ENCODE measurements at places on chromosomes 13 and 19.

DNA sequence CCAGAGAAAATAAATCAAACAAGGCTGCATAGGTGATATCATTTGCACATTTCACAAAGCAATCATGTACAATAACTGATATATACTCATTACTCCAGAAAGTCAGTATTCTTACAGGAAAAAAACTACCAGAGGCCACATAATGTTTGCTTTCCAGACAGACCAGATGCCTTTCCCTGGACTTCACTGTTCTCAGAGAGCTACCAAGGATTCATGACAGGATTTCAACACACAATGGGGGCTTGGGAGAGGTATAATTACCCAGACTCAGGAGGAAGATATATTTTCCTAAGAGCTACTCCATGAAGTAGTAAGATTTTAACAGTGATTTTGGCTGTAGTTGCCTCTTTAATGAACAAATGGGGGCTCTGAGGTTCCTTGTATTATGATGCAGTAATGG, 110.0 kb downstream of the FOXO1 start:
- no peak for DNase-seq

DNA sequence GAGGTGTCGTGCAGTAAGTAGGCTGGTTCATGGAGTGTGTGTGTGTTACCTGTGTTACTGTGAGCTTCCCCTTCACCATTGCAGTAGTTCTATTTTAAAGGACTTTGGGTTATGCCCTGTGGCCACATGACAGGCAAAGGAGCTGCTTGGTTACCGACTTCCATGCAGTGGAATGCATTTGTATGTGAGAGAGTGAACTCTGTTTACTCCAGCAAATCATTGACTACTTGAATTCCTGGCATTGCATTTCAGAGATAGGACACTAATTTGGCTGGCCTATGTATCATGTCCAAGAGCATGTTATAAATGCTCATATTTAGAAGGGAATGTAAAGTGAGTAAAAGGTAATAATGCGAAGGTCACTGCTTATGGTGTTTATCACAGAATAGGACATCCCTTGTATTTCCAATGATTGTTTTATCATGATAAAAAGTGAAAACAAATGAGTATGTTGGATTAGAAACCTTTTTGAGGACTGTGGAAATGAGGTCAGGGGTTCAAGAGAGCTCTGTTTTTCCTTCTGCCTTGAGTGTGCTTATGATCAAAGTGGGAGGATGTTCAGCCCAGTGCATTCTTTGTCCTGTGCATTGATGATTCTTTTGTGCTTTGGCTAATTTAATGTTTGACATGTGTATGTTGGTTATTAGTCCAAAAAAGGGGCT, 156.5 kb downstream of the LMO7 start:
- DNase-seq = no peak

GRCh38 chr13:46053162-46054012, 841 bp upstream of the ZC3H13 start:
- DNase-seq = no peak

GRCh38 chr19:13010038-13010991, 15.0 kb downstream of the NFIX start:
- no peak for DNase-seq

DNA sequence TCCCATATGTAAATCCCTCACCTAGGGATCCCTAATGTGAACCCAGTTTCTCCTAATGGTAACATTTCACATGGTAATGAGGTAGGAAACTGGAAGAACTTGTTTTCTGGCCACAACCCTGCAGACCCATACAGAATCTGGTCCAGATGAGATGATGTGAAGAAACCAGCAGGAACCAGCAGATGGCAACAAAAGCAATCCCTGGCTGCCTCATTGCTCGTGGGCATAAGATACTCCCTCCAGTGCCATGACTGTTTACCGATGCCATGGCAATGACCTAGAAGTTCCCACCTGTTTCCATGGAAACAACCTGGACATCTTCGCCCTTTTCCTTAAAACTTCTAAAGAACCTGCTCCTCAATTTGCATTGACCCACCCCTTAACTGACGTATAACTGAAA, 1.4 kb upstream of the CD209 start:
- DNase-seq = no peak

DNA sequence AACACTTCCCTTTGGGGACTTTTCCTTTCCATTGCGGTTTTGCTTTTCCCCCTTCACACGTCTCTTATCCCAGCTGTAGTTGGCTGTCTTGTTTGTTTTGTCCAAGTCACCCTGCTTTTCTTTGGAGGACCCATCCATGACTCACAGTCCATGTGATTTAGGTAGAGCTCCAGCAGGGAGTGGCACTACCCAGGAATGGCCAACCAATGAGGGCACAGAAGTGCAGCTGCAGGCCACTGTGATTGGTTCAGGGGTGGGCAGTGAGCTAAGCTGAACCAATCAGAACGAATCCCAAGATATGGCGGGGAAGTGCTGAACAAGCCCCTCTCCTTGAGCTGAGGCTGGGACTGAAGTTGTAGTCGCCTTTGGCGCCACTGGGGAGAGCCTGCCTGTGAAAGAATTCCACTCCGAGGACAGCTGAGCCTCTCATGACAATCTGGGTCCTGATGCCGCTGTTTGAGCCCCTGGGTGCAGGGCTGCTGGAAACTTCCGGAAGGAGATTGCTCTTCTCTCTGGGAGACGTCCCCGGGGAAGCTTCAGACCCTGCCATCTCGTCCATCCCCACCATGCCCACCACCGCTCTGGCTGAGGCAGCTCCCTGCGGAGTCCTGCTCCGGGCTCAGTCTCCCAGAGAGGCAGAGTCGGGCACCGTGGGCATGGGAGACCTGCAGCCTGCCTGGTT, 62.9 kb upstream of the URI1 start:
- DNase-seq = peak; percentile 17

GRCh38 chr13:89966524-89966923, 1381.0 kb upstream of the MIR17HG start:
- no peak for DNase-seq

DNA sequence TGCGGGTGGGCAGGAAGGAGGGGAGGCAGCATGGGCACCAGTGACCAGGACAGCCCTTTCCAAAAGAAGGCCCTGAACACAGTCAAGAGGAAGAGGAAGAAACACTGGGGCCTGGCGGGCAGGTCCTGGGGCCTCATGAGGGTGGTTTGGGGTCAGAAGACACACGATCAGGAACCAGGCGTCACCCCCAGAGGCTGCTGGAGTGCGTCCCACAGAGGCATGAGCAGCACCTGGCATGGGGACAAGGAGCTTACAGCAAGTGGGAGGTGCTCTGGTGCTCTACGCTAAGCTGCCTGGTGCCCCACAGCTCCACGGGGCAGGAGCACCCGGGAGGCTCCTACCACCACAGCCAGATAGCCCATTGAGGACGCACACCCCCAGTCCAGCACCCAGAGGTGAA, 20.0 kb downstream of the ELL start:
- no peak for DNase-seq

DNA sequence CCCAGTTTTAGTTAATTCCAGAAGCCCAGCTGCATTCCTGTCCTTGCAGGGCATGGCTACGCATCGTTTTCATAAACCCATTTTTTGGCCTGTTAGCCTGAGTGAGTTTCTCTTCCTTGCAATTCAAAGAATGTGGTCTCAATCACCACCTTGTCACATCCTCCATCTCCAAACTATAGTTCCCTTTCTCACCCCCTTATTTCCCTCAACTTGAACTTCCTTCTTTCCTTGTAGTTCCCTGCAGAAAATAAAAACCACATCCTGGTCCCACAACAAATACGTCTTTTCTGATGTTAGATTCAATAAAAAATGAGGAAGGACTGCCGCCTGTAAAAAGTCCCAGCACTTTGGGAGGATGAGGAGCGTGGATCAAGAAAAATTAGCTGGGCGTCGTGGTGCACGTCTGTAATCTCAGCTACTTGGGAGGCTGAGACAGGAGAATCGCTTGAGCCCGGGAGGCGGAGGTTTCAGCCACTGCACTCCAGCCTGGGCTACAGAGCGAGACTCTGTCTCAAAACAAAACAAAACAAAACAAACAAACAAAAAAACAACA, 13.2 kb downstream of the ADGRE3 start:
- DNase-seq = no peak

DNA sequence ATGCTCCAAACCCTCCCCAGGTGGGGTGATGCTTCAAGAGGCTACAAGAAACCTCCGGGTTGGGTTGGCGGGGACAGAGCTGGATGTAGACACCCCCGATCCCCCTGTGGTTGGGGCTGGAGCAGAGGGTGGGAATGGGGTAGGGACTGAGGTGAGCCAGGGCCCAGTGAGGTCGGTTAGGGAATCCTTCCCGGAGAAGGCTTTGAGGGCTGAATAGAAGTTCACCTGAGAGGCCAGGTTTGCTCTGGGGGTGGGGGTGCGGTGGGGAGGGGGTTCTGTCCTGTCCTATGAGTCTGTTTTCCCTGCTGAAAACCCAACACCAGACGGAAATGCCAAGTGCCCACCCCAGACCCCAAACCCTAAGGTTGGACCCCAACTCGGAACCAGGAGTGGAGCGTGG, 69.1 kb downstream of the CELF5 start:
- DNase-seq = no peak

DNA sequence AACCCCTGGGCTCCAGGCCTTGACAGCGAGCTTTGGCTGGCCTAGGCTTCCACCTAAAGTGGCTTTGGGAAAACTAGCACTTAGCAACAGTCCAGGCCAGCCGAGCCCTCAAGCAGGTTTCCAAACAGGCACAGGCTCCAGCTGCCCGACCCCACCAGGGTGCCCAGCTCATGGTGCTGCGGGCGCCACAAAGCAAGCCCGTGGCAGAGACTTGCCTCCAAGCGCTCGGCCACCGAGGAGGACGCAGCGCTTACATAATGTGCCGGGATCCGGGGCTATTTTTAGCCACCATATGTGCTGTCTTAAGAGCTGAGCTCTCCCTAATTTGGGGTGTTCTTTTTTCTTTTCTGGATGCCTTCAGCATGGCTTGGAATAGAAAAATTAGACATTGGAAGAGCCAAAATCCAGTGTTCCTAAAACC, 56.1 kb upstream of the F7 start:
- no peak for DNase-seq

- no peak for DNase-seq
Observed at GRCh38 chr13:113299951-113300350, 2.9 kb downstream of the LAMP1 start.

DNA sequence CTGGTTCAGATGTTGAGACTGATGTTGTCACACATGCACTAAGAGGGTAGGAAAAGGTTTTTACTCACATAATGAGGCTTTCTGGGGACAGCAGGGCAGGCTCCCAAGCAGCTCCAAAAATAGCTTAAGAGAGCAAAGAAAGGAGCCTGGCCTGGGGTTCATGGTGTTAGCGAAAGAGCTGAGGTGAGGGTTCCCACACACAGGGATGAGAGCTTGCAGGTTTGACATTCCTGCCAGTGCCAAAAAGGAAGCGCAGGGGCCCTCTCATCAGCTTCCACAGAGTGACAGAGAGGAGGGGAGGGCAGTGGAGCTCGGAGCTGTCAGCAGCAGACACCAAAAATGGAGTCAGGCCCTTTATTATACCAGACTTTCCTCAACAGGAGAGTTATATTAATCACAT, 65.5 kb upstream of the FAM216B start:
- DNase-seq = no peak

DNA sequence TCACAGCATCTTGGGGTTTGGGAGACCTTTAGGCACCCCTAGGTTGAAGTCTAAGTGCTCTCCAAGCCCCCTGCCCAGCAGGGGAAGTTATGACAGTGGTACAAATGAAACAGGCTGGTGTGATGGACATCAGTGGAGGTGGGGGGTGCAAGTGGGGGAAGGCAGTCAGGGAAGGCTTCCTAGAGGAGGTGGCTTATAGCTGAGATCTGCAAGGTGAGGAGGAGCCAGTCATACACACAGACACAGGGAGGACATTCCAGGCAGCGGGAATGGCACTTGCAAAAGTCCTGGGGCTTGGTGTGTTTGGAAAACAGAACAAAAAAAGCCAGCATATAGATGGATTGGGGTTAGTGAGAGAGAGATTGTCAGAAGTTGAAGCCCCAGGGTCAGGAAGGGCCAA, 11.6 kb downstream of the HSH2D start:
- no peak for DNase-seq

- DNase-seq = no peak
Observed at GRCh38 chr19:46206682-46207081, 22.9 kb upstream of the IGFL1 start.

DNA sequence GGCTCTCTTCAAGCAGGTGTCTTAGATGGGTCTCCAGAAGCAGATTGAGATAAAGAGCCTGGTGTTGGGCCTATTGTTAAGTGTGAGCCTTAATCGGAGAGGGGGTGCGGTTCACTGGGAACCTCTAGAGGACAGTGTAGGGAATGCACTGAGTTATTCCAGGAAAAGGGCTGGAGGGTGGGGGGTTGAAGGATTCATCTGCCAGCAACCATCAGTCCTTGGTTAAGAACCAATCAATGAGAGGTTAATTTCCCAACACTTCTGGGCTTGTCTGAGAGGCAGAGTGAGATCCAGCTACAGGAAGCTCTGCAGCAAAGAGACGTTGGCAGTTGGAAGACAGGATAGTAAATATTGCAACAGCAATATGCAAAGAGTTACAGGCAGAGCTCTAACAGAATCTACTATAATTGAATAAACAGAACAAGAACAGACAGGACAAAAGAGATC, 28.7 kb downstream of the CYP4F2 start:
- peak; percentile 14 for DNase-seq

DNA sequence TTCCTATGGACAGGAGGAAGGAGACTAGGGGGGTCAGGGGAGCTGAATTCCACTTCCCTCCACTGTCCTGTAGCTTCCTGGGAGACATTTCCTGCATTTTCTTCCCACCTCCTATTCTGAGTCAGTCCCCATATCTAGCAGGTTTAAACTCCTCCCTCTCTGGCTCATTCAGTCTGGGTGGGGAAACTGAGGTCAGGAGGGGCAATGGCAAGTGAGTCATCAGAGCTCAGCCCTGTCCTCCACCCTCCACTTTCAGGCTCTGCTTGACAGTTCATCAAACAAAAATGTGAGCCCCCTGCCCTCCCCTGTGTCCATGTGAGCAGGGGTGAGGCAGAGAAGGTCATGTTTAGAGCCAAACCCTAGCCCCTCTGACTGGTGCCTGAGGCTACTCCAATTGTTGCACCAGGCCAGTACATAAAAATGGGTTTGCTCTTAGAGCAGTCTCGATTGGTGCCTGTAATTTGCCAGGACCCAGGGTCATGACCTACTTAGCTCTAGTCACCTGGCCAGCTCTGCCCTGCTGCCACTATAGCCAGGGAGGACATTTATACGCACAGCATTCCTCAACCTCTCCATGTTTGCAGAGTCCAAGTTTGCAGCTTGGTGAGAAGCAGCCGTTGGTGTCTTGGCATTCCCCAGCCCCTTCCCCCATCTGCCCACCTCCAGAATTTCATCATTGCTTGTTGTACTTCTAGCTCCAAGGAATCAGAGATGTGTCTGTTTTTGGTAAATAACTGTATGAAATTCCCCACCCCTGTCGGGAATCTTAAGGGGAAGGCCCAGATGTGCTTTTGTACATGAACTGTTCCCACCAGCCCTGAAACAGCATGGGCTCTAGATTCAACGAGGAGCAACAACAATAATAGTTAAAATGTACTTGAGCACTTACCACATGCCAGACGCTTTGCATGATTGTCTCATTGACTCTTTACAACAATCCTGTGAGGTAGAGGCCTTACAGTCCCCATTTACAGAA, 20.7 kb downstream of the SAMD4B start:
- peak; percentile 67 for DNase-seq

- DNase-seq = no peak
Observed at GRCh38 chr13:98960606-98961502, 17.0 kb downstream of the DOCK9 start.

- DNase-seq = no peak
Observed at GRCh38 chr19:3211191-3211590, 13.3 kb upstream of the CELF5 start.

- DNase-seq = peak; percentile 57
Observed at GRCh38 chr19:8571006-8571411, 6.2 kb downstream of the MYO1F start.

- DNase-seq = no peak
Observed at GRCh38 chr19:18685597-18686190, 2.2 kb downstream of the CRTC1 start.

Data from fibroblast of skin of abdomen (primary cell).